ENCODE measurements at places on chromosomes 12 and 14. TPM values are rescaled to one million over a fixed set of nuclear protein-coding genes. Genes with fewer than 3 reads are reported as not detected.

FSCB gene
- total RNA-seq, result not detected

EEA1 gene
- total RNA-seq, result 21.9 TPM

CLEC9A gene
- not detected for total RNA-seq

SMCO2 gene
- 0.14 TPM for total RNA-seq

KLRC2 gene
- total RNA-seq, result not detected

PRKAB1 gene
- total RNA-seq, result 10.7 TPM

LRP1-AS gene
- total RNA-seq, result not detected

RERG gene
- 0.28 TPM for total RNA-seq

RHEBL1 gene
- total RNA-seq, result not detected

VRTN gene
- total RNA-seq, result not detected

KLHL28 gene
- total RNA-seq, result 9.0 TPM

TMEM132C gene
- total RNA-seq, result not detected

NRXN3 gene
- under 0.01 TPM for total RNA-seq

RAB15 gene
- total RNA-seq, result 2.1 TPM

KRT78 gene
- total RNA-seq, result not detected

ERC1 gene
- 29.2 TPM for total RNA-seq

MAP3K9 gene
- 0.14 TPM for total RNA-seq

METTL25 gene
- total RNA-seq, result 11.3 TPM

TSHR gene
- total RNA-seq, result not detected

EMP1 gene
- total RNA-seq, result 21.3 TPM

SERPINA6 gene
- total RNA-seq, result not detected

PPP2R5C gene
- 80.6 TPM for total RNA-seq

TBX3 gene
- 22.0 TPM for total RNA-seq

KCNMB4 gene
- 1.8 TPM for total RNA-seq

CNTN1 gene
- 0.65 TPM for total RNA-seq

ORAI1 gene
- 4.1 TPM for total RNA-seq

OR4E2 gene
- total RNA-seq, result not detected

PAX9 gene
- total RNA-seq, result 0.09 TPM

PIK3C2G gene
- total RNA-seq, result not detected

GNB3 gene
- total RNA-seq, result 0.92 TPM

SSPN gene
- 24.6 TPM for total RNA-seq

SCFD1 gene
- total RNA-seq, result 105 TPM

GZMB gene
- total RNA-seq, result not detected

CDKL1 gene
- total RNA-seq, result 7.1 TPM

LPAR5 gene
- not detected for total RNA-seq

GLI1 gene
- 0.18 TPM for total RNA-seq

C14orf39 gene
- total RNA-seq, result not detected

PMEL gene
- 0.28 TPM for total RNA-seq

OR4M1 gene
- total RNA-seq, result not detected

TAS2R31 gene
- 2.4 TPM for total RNA-seq

TMEM229B gene
- 1.0 TPM for total RNA-seq

DEGS2 gene
- 0.46 TPM for total RNA-seq

RAD9B gene
- total RNA-seq, result 0.46 TPM

RDH16 gene
- total RNA-seq, result 0.14 TPM
